Inflammatory macrophage treated with lipopolysaccharide for 4 hours (primary cell): ENCODE measurements at places on chromosomes 4 and X.

GRCh38 chrX:113551919-113552318 lies 711.3 kb upstream of the AMOT start:
- no peak for DNase-seq

- DNase-seq = no peak
These were observed 46.2 kb downstream of the SMARCA5 start for GRCh38 chr4:143559757-143560147.

GRCh38 chr4:173073939-173074500 lies 94.6 kb upstream of the GALNT7 start:
- DNase-seq = no peak

GRCh38 chr4:122783301-122784215 lies 43.1 kb upstream of the FGF2 start:
- DNase-seq = no peak

- DNase-seq = no peak
These were observed 43.2 kb upstream of the PDGFRA start for GRCh38 chr4:54185866-54186265.

DNA sequence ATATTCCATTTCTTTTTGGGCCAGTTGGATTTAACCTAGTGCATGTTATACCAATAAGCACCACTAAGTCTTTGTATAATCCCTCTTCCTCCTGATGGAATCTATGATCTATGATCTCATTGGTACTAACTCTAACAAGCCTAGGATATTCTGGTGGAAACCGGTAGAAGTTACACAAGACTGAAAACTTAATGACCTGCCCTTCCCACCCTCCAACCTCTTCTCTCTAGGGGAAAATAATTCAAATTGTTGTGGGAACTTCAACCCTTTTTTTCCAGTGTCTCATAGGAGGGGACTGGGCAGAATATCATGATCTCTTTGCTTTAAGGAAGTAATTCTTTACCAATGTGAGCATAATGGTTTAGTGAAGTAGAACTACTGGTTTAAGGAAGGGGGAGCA lies 289.5 kb upstream of the BOD1L1 start:
- no peak for DNase-seq

- no peak for DNase-seq
These were observed 48.8 kb upstream of the FAM9A start for GRCh38 chrX:8849945-8850344.

GRCh38 chrX:51332188-51332942 lies at the start of gene NUDT10:
Gene NUDT10 (plus strand): TSS chrX:51332822. CDS start chrX:51332966, 144 bp downstream.
- DNase-seq = no peak

GRCh38 chr4:6221851-6222760 lies 21.8 kb upstream of the JAKMIP1 start:
- no peak for DNase-seq

- DNase-seq = no peak
These were observed 336.3 kb upstream of the PITX2 start for GRCh38 chr4:110959041-110959643.

DNA sequence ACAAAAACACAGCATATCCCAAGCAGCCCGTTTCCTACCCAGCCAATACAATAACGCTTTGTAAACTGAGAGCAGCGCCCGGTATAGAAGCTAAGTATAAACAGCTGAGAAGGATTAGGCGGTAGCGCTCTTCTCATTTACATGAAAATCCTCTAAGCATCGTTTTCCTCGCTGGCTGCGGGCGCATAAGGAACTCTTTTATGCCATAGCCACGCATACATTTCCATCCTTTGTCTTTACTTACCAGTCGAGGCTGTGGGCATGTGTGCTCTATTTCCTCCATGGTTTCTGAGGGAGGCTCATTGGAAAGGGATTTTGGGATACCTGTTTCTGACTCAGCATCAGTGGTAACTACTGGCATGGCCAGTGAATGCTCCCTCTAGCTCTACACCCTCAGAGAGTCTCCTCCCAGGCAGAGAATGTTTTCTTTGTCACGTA lies 383 bp downstream of the PCYT1B start:
- no peak for DNase-seq

DNA sequence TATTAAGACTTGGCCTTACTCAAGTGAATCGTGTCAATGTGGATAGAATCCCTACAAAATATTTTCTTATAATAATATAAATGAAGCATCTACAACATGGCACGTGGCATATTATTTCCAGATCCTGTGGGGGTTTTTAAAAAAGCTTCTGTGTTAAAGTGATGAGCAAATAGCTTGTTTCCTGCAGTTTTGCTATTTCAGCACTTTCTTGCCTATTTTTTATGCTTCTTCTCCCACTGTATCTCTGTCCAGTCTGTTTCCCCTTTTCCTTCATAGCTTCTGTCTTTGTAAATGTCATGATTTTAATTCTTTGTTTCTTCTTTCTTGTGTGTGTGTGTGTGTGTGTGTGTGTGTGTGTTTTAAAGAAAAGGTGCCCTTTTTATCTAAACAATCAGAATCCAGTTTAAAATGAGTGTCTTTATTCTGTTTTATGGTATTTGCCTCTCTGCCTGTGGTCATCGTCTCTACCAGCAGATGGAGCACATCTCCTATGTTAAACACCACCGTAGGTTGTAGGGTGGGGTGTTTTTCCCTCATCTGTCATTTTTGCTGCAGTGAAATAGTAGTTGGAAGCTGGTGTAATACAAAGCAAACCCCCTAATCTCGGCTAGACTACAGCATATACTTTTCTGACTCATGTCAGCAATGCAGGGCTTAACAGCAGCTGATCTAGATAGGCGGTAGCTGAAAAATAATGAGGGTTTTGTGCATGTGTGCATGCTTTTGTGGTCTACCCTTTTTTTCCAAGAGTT lies 33.1 kb downstream of the FTHL17 start:
- DNase-seq = peak; percentile 25

GRCh38 chrX:15435836-15436619 lies 51.8 kb upstream of the VEGFD start:
- peak; percentile 69 for DNase-seq

DNA sequence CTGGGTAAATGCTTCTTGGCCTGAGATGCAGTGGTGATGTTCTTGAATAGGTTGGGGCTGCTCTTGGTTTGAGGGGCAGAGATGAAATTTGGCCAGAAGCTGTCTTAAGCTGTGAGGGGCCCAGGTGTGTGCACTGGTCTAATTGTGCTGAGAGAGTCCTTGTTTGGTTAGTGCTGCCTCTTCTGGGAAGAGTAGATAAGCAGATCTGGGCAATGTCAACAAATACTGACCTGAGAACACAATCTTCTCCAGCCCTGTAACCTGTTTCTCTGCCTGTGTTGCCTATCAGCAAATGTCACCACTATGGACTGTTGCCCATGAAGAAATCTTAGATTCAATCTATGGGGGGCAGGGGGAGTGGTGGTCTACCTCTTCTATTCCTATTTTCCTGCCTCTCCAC lies 17.2 kb upstream of the USP27X start:
- no peak for DNase-seq

- no peak for DNase-seq
These were observed 100.9 kb downstream of the CXXC4 start for GRCh38 chr4:104393655-104394324.

DNA sequence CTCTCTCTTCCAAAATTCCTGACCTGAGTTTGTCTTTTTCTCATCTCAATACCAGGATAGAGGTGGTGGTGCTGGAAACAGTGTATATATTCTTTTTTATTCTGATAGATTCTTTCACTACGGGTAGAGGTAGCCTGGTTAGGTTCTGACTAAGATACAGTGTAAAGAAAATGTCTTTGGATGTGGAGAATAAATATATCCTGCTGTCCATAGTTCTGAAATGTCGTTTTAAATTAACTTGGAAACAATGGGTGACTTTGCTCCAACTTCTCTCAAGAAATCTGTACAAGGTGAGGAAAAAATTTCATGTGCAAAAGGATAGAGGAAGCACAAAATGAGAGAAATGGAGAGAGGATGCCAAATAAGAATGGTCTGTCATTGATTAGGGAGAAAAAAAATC lies 546.1 kb downstream of the GBA3 start:
- DNase-seq = no peak

DNA sequence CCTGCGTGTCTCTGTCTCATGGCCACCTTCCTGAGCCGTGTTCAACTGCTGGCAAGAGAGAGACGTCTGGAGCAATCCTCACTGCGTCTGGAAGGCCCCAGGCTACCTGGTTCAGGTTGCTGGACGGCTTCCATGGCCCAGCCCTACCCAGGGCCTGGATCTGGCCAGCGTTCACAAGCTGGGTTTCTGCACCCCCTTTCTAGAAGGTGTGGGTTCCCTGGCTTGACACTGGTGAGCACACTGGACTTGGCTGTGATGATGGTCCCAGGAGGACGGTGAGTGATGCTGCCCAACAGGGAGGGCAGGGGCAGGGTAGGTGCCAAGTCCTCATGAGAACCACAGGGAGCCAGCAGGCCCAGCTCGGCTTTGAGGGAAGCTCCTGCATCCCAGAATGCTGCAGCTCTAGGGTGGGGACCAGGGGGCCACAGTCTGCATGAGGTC lies 63.4 kb downstream of the HTRA3 start:
- no peak for DNase-seq

DNA sequence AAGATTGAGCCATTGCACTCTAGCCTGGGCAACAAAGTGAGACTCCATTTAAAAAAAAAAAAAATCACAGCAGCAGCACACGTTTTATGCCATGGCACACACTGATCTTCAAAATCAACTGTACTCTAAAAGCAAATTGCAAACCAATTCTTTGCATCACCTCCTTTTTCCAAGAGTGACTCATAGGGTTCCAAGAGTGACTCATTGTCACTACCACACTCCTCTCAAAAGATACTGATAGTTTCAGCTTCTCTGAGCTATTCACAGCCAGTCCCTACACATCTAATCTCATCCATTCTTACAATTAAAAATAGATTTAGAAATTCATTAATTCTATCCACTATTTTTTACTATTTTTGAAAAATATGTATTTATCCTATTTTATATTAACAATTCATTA lies 1494.9 kb upstream of the AGA start:
- DNase-seq = no peak

GRCh38 chr4:24568425-24568824 lies 15.9 kb downstream of the DHX15 start:
- no peak for DNase-seq

DNA sequence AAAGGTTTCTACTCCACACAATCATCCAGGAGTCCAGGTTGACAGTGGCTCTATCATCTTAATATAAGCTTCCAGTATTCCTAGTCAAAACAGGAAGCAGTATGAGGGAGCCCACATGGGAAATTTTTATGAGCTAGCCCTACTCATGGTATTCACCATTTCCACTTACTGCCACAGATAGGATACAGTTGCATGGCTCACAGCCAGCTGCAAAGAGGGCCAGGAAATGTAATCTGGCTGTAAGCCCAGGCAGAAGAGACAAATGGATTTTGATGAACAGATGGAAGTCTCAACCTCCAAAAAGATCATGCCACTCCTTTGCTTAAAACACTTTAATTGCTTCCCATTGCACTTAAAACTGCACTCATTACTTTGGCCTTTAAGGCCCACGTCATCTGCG lies 150.6 kb downstream of the ADAMTS3 start:
- no peak for DNase-seq

DNA sequence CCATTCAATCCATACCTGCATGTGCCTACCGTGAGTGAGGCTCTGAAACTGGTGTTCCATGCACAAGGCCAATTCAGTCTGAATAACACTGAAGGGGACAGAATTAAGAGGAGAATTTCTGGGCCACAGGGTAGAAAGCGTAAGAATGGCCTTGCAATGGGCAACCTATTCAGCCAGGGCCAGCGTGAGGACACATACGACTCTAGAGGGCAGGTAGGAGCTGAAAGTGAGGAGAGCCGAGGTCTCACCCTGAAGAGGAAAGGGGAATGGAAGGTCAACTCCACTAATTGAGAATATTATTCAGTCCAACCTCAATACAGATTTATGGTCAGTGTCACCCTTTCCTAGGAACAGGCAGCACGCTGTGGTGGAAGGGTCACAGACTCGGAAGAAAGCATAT lies 202.2 kb downstream of the TRIML1 start:
- no peak for DNase-seq

GRCh38 chrX:69179380-69179911 lies 14.2 kb upstream of the PJA1 start:
- no peak for DNase-seq

- peak; percentile 60 for DNase-seq
These were observed 346.9 kb downstream of the BCOR start for GRCh38 chrX:39750848-39751247.

DNA sequence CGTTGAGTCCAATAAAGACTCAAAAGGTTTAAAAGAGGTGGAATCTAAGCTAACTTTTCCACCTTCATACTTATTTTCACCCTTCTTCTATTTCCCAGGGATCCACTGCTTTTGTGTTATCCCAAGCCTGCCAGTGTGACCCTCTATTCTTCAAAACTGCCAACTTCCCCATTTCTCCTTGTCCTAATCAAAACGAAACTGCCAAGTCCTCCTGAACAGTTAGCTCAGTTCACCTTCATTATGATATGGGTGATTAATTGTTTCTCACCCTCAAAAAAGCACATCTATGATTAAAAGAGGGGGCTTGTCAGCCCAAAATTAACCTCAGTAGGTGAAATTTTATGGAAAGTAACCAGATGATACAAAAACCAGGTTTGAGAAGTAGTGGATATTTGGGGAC lies 108.4 kb downstream of the GUCY2F start:
- DNase-seq = peak; percentile 50

GRCh38 chrX:132592880-132593279 lies 104.0 kb upstream of the MBNL3 start:
- DNase-seq = no peak

DNA sequence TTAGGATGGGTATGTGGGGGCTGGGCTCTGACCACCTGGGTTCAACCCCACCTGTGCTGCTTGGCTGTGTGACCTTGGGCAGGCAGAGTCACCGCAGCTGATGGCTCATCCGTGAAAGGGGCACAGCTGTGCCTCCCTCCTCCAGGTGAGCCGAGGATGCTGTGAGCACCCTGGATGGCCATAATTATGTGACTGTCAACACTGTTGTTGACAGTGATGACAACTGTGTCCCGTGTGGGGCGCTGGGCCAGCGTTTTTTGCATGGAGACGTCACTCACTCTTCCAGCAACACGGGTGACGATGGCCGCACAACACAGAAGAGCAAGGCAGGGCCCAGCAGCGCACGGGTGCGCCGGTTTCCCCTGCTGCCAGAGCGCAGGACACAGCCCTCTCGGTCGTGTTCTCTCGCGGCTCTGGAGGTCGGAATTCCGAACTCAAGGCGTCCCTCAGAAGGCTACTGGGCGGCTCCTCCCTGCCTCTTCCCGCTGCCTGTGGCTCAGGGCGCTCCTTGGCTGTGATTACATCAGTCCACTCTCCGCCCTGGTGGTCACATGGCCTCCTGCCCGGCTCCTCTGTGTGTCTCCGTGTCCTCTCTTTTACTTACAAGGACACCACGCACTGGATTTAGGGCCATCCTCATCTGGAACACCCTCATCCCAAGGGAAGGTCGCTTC lies 1.3 kb downstream of the SH3TC1 start:
- DNase-seq = peak; percentile 82
